ENCODE measurements at places on chromosomes 2 and 18. TPM values are rescaled to one million over a fixed set of nuclear protein-coding genes. Genes with fewer than 3 reads are reported as not detected.

MYO5B gene
- total RNA-seq, result not detected

TMEM247 gene
- not detected for total RNA-seq

- no peaks in the 10 kb centered on the region for H3K36me3 ChIP-seq
- peak overlapping the region; percentile 64 for H3K27ac ChIP-seq
- peak; percentile 90 for DNase-seq
- H3K4me3 ChIP-seq, result peak overlapping the region; percentile 40
Observed at GRCh38 chr2:144183727-144184126, 336.2 kb downstream of the ZEB2 start.

- DNase-seq, result no peak
- no peak overlapping the region for H3K27ac ChIP-seq
- peaks cover 13% of the 10 kb centered on the region for H3K4me1 ChIP-seq
- no peaks in the 10 kb centered on the region for H3K36me3 ChIP-seq
Observed at GRCh38 chr18:8972116-8972515, 130.4 kb upstream of the NDUFV2 start.

Data from GM23248 (cell line).